ENCODE measurements at places on chromosomes 7 and 10.

DNA sequence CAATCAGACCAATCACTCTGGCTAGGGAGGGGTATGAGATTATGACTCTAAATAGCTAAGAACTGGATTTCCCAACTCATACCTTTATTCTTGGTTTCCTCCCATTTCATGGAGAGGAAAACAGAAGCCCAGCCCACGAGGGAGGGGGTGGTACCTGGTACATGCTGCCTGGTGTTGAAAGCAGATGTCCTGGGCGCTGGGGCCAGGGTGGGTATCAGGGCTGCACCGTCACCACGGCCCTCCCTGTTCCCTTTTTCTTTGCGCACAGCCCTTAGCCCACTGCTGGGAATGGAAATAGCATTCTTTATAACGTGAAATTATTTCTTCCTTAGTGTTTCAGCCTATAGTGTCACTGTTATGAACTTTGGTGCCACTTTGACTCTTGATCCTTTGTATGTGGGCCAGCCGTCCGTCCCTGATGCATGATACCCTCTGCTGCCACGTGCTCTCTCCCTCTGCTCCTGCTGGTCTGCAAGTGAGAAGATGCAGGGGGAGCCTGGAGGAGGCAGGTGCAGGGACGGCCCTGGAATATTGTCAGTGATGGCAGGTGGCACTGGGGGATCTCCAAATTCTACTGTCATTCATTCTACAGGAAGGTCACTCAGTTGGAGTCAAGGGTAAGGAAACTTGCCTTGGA, 158.5 kb downstream of the CDH23 start:
- no peak for DNase-seq

GRCh38 chr7:23333671-23334246, 34.6 kb downstream of the MALSU1 start:
- DNase-seq, result no peak

- no peak for DNase-seq
Measured at GRCh38 chr7:159040912-159041711, 103.6 kb downstream of the VIPR2 start.

DNA sequence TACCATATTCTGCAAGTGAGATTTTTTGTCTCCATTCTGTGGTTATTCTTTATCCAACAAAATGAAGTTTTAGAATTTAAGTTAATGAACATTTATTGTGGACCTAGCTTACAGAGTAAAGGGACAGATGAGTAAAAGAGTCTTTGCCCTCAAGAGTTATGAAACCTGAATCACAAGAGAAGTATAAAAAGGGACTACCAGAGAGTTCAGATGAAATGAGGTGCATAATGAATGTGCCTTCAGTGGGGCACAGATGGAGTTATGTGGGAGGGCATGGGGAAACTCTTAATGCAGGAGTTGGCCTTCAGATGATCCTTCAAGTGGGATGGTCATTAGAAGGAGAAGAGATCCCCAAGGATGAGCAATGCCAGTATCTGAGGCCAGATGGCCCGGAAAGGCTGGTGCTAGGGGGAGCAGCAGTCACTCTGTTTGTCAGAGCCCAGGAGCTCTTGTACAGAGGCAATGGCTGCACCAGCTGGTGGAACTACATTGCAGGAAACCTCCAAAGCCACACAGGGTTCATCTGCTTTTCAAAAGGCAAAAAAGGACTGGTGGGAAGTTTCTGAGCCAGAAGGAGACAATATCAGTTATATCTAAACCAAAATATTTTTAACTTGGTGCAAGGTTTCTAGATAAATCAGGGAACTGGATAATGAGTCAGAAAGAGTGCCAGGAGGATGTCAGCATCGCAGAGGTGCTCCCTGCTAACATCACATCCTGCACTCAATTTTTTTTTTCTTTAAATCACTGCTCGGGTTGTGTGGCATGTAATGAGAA, 162.0 kb downstream of the KLF6 start:
- DNase-seq, result no peak

DNA sequence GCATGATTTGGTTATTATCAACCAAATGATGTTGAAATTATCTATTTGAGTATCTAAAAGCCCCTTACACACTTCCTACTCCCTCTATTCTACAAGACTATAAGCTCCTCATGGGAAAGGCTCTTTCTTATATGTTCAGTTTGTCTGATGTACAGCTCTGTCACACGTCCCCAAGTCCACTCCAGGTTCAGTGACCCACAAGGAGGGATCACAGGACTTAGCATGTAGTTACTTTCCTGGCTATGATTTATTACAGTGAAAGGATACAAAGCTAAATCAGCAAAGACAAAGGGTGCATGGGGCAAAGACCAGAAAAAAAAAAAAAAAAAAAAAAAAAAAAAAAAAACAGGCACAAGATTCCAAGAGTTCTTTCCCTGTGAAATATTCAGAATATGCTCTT, 125.6 kb upstream of the TMEM106B start:
- no peak for DNase-seq

DNA sequence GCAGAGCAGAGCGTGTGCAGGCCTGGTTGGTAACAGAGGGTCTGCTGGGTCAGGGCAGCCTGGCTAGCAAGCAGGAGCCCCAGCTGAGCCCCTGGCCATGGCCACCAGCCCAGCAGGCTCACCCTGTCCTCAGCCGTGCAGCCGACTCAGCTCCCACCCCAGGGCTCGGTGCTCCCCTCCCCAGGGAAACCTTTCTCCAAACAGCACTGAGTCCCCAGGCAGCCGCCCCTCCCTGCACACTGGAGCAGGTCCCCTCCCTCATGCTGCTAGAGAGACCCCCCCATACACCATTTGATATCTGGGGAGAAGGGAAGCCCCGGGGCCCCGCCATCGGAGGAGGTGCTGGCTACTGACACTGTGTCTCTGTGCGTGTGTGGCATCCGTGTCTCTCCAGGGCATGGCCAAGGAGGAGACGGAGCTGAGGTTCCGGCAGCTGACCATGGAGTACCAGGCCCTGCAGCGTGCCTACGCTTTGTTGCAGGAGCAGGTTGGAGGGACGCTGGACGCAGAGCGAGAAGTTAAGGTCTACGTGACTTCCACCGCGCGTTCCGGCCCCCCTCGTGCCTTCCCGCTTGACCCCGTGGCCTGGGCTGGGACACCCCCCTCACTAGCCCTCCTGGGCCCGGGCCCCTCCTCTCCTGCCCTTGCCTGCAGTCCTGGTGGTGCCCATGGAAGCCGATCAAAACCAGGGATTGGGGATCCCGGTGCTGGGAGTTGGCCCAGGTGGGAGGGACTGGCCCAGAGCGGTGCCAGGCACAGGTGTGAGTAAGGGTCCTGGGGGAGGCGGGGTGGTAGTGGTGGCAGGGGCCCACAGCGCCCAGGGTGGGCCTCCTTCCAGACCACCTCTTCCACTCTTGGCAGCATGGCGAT, 45.0 kb upstream of the DPYSL4 start:
- peak; percentile 10 for DNase-seq

DNA sequence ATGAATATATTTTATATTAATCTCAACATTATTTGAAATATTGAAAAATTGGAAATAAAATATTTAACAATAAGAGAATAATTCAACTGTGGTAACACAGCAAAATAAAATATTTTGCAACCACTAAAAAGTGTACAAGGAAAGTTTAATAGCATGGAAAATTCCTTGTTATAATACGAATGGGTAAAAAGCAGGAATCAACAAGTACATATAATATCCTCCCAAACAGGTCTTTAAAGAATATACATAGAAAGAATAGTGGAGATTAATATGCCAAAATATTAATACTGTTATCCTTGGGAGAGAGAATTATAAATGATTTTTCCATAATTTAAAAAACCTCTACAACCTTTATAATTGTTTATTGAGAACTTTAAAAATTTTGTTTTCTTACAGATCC, 1.0 kb downstream of the DNAJC12 start:
- DNase-seq, result no peak

DNA sequence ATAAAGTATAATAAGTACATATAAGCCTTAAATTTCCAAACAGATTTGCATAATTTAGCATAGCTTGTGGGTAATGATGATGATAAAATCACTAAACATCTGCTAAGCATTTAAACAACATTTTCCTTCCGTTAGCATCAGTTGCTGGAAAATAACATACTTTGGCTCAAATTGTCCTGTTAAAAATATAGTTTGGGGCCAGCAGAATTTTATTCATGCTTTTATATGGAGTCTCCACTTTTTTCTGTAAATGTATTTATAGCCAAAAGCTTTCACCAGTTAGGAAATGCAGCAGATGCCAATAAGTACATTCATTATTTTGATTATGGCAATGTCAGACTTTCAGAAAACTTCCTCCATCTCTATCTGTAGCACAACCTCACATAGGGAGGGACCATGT, 107.2 kb downstream of the CNTNAP2 start:
- DNase-seq, result no peak

DNA sequence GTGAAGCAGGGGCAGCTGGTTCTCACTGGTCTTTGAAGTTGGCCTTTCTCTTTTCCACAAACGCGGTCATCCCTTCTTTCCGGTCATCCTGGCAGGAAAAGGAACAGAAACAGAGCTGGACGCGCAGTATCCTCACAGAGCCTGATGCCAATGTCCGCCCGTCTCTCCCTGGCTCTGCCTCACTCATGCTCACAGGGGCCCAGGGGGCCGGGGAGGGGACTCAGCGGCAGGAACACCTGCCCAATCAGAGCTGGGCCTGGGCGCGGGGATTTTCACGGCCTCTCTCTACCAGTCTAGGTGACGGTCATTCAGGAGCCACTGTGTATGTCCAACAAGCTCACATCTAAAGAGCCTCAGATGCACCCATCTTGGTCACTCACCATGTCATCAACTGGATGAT, 5.0 kb upstream of the FUOM start:
- DNase-seq, result no peak

DNA sequence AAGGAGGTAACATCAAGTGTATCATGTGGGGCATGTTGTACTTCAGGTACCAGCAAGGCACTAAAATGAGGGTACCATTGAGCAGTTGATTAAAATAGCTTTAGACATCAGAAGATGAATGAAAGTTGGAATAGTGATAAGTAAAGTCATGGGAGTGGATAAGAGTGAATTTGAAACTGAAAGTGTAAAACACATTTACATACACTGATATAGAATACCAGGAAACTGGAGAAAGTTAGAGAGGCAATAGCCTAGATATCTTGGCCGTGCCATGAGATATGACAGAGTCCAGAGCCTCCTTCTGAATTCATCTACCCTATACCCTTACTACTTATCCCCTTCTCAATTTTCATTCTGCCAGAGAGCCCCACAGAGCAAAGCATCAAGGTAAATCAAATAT, 76.6 kb downstream of the GRM3 start:
- DNase-seq, result no peak

DNA sequence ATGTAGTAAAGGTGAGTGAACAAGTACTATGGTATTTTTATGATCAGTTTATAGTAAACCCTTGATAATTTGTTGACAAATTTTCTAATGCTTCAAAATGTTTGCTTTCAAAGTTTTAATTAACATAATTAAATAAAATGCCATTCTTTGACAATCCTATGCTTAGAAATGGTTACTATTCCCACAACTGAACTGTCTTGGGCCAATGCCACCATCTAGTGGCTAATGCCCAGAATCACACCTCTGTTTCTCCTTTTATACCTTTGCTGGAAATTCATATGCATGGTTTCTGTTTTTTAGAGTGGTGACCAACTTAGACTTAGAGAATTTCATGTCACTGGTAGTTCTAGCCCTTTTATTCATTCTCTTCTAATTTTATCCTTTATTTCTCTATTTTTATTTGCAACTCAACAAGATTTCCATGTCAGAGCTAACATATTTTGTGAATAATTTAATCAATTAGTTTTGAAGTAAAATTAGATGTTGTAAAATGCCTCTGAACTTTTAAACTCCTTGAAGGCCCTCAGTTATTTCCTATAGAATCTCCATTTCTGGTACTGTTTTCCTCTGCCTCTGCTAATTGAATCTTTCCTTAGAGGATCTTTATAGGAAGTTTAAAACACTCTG, 31.1 kb downstream of the PCGF5 start:
- DNase-seq, result peak; percentile 22

DNA sequence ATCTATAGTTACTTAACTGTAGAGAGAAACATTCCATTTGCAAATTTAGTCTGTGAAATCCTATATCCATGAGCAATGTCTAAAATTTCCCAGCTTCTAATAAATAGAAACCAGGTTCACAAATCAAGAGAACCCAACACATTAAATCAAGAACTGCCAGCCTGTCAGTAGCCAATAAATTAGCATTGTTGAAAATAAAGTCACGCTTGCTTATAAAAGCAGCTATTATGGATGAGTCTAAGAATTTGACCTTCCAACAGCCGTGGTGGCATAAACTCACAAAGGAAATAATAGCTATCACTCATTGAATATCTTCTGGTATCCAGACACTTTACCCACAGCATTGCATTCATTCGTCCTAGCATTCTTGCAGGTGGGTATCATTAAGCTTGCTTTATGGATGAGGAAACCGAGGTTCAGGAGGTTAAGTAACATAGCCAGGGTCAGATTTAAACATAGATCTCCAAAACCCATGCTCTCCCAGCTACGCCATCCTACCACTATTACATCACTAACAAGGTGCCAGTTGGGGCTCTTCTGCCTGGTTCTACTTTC, 260.1 kb upstream of the YAE1 start:
- DNase-seq, result no peak

DNA sequence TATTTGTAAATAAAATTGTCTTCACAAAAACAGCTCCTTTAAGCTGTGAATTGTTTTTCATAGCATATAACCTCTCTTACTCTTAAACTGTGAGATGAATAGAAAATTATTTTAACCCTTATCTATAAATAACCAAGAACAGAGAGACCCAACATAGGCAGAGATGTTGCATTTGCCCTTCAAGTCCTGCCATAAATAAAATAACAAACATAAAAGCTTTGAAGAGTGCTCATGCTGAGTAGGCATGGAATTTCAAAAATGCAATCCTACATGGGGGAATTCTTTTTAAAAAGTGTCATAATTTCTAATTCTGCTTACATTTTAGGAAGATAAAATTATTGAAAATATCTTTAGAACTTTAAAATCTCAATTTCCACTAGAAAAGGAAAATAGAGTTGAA, 124.1 kb upstream of the FERD3L start:
- no peak for DNase-seq

GRCh38 chr10:43978091-43978490, 329.4 kb upstream of the ZNF32 start:
- DNase-seq, result no peak

DNA sequence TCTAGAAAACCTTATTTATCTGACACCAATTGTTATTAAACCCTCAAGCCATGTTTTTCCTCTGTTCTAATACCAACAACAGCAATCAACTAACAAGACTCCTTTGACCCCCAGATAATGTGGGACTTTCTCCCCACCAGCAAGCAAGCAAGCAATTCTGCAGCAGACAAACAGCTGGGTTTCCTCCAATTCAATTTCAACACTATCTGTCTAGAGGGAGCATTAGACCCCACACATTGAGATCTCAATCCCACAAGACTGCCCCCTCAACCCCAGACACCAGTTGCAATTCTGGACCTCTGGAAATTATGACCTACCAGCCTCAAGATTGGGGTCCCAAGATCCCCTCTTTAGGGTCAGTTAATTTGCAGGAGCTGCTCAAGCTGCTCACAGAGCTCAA, 89.4 kb upstream of the TMEM26 start:
- DNase-seq, result no peak

Measured in WTC11 (cell line).